Upper lobe of right lung (tissue), 1 donor: ENCODE measurements at places on chromosomes 4 and X.

GRCh38 chr4:54558889-54559677, 98.7 kb upstream of the KIT start:
- no peaks in the 10 kb centered on the region for H3K4me1 ChIP-seq
- H3K27me3 ChIP-seq = no peaks in the 10 kb centered on the region
- no peak overlapping the region for H3K4me3 ChIP-seq

DNA sequence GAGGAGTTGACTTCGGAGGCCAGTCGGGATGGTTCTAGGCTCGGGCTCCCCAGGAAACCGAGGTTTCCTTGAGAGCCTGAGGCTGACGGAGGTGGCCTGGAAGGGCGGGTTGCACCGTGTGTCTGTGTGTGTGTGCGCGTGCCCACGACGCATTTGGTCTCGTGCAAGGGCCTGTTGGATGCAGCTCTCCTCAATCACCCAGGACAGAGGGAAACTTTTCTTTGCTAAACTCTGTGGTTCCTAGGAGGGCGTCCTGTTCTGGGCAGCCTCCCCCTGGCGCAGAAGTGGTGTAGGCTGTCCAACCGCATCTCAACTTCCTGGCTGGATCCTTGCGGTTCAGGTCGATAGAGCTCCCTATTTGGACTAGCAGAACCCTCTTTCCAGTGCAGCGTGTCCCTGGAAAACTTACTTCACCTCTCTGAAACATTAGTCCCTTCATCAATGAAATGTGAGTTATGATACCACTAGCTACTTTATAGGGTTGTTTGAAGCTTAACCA, 973 bp downstream of the STK32B start:
- peaks cover 16% of the 10 kb centered on the region for H3K4me1 ChIP-seq
- H3K4me3 ChIP-seq = peak overlapping the region; percentile 60
- no peak overlapping the region for H3K27ac ChIP-seq
- no peaks in the 10 kb centered on the region for H3K27me3 ChIP-seq

GRCh38 chr4:6751611-6752485, 30.7 kb upstream of the KIAA0232 start:
- no peak overlapping the region for H3K4me3 ChIP-seq
- no peak for DNase-seq
- H3K27me3 ChIP-seq = no peaks in the 10 kb centered on the region
- H3K36me3 ChIP-seq = no peaks in the 10 kb centered on the region
- H3K4me1 ChIP-seq = peaks cover 33% of the 10 kb centered on the region

GRCh38 chr4:2941138-2942036, 21.8 kb downstream of the NOP14 start:
- H3K4me3 ChIP-seq = no peak overlapping the region
- H3K36me3 ChIP-seq = peaks cover 90% of the 10 kb centered on the region
- H3K27me3 ChIP-seq = no peaks in the 10 kb centered on the region
- peak; percentile 58 for DNase-seq
- no peak overlapping the region for H3K27ac ChIP-seq

DNA sequence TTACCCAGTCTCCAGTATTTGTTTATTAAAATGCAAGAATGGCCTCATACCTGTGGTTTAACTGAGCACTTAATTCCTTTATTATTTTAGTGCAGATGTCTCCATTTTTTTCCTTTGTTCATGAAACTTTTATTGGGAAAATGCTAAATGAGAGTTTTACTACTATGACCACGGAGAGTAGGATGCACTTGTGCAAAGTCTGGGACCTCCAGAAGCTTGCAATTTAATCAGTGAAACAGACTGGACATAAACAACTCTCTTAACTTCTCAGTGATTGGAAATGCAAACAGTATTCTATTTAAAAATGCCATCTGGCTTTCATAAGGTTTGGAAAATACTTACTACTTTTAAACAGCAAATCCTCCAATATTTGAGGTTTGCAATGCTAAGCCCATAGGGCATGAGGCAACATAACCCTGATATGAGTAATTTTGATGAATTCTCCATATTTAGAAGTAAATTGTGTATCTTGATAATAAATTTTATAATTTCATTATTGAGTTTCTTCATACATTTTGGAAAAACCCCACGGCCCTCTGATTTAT, 718.7 kb upstream of the MAGEB2 start:
- no peaks in the 10 kb centered on the region for H3K4me1 ChIP-seq
- no peaks in the 10 kb centered on the region for H3K36me3 ChIP-seq
- no peaks in the 10 kb centered on the region for H3K27me3 ChIP-seq
- DNase-seq = no peak
- no peak overlapping the region for H3K27ac ChIP-seq

DNA sequence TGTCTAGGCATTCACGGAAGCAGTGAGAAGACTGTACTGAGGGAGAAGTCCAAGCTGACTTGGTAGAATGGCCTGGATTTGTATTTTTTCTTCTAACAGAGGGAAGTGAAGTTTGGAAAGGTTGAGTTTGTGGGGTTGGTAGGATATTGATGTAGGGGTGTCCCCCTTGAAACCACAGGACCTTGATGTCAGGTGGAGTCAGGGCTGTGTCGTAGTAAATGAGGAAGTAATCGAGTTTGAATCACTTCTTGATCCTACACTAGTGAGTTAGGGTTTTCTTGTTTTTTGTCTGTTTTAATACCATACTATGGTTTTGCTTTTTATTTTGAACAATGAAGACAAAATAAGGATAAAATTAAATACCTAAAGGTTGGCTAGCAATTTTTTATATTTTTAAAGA, 30.1 kb upstream of the ANAPC4 start:
- no peaks in the 10 kb centered on the region for H3K4me1 ChIP-seq
- no peak overlapping the region for H3K4me3 ChIP-seq
- peaks cover 17% of the 10 kb centered on the region for H3K36me3 ChIP-seq
- no peak for DNase-seq

GRCh38 chr4:150694438-150694837, 112.5 kb downstream of the MAB21L2 start:
- H3K27ac ChIP-seq = no peak overlapping the region
- no peaks in the 10 kb centered on the region for H3K27me3 ChIP-seq
- no peaks in the 10 kb centered on the region for H3K4me1 ChIP-seq
- H3K36me3 ChIP-seq = no peaks in the 10 kb centered on the region

DNA sequence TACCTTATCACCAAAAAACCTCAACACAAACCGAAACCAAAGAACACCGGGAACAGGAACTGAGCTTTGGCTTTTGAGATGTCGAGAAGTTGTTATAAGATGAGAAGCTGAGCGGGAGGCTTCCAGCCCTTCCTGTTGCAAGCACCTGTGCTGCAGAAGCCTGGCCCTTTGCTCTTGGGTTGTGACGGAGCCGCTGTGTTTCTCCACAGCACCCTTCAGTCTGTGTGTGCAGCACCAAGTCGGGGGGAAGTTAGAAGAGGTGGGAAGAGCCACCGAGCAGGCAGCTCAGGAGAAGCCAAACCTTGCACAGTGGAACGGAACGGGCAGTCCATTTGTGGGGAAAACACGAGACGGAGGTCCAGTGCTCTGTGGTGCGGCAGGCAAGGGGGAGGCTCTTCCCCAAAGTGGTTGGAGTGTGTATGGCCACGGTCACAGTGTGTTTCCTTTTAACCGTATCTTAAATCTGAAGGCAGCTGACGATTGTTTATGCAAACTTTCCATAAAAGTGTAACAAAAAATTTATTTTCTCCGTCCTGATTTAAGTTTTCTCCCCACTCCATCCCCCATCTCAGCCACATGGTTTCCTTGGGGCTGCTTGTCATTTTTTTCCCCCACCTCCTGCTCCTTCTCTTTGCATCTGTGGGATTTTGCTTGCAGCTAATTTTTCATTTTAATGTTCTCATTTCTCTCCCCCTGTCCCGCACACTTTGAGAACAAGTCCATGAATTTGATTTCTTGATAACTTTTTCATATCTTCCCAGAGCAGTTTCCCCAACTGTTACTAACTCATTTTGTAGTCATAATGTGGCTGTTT, 123.7 kb downstream of the STOX2 start:
- H3K27me3 ChIP-seq = no peaks in the 10 kb centered on the region
- H3K36me3 ChIP-seq = no peaks in the 10 kb centered on the region
- peak overlapping the region; percentile 50 for H3K4me3 ChIP-seq
- peak; percentile 67 for DNase-seq
